ENCODE measurements at places on chromosomes 6 and 20. TPM values are rescaled to one million over a fixed set of nuclear protein-coding genes. Genes with fewer than 3 reads are reported as not detected.
A peak's percentile ranks its signal among the peaks of the same experiment; 100 is the strongest.

The NKAIN2 gene
- not detected for total RNA-seq

The IRF4 gene
- total RNA-seq: 0.76 TPM

The IL17F gene
- total RNA-seq: not detected

The VARS1 gene
- total RNA-seq: 39.5 TPM

The THBD gene
- total RNA-seq: 4.7 TPM

The POPDC3 gene
- total RNA-seq: 41.7 TPM

The SPATS1 gene
- not detected for total RNA-seq

- no peaks in the 10 kb centered on the region for H3K36me3 ChIP-seq
- DNase-seq: no peak
- H3K27me3 ChIP-seq: no peaks in the 10 kb centered on the region
- H3K4me3 ChIP-seq: no peak overlapping the region
- H3K4me1 ChIP-seq: no peaks in the 10 kb centered on the region
These were observed 405.7 kb downstream of the KIF16B start for GRCh38 chr20:16167423-16168130.

GRCh38 chr6:43800746-43801494 lies 30.9 kb downstream of the VEGFA start:
- no peak overlapping the region for H3K4me3 ChIP-seq
- DNase-seq: no peak
- no peaks in the 10 kb centered on the region for H3K27me3 ChIP-seq

DNA sequence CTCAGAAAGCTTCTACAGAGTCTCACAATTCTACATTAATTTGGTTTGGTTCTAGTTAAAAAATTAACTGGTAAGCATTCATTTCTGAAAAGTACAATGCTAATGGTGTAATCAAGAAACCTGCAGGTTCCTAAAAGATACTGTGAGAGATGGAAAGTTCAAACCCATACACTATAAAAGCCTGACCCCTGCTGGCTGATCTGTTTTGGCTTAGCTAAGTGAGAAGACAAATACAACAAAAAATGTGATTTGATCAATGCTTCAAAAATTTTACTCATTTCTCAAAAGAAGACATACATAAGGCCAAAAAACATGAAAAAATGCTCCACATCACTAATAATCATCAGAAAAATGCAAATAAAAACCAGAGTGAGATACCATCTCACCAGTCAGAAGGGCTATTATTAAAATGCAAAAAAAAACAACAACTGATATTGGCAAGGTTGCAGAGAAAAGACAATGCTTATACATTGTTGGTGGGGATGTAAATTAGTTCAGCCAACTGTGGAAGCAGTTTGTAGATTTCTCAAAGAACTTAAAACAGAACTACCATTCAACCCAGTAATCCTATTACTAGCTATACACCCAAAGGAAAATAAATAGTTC lies 102.8 kb downstream of the MOXD1 start:
- no peak overlapping the region for H3K27ac ChIP-seq
- DNase-seq: peak; percentile 38
- no peaks in the 10 kb centered on the region for H3K36me3 ChIP-seq
- no peak overlapping the region for H3K4me3 ChIP-seq
- no peaks in the 10 kb centered on the region for H3K4me1 ChIP-seq

GRCh38 chr20:55229451-55229850 lies 754.1 kb downstream of the DOK5 start:
- H3K27ac ChIP-seq: no peak overlapping the region
- H3K27me3 ChIP-seq: no peaks in the 10 kb centered on the region
- no peak overlapping the region for H3K4me3 ChIP-seq
- DNase-seq: no peak

GRCh38 chr6:68651011-68651985 lies 16.2 kb downstream of the ADGRB3 start:
- DNase-seq: no peak
- no peak overlapping the region for H3K27ac ChIP-seq
- H3K27me3 ChIP-seq: no peaks in the 10 kb centered on the region
- no peaks in the 10 kb centered on the region for H3K4me1 ChIP-seq
- no peaks in the 10 kb centered on the region for H3K36me3 ChIP-seq

DNA sequence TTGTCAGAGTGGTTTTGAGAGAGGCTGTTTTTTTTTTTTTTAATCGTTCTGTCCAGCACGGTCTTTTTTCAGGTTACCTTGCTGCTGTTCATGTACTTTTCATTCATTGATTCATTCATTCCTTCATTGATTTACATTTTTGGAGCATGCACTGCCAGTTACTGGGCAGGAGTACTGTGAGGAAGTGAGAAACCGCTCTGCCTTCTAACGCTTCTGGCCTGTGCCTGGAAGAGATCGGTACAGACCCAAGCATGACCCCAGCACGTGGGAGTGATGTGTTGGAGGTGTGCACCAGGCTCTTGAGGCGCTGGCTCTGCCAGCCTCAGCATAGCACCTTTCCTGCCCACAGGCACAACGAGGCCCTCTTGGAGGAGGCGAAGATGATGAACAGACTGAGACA lies 9.1 kb downstream of the RIPK1 start:
- peaks cover 61% of the 10 kb centered on the region for H3K36me3 ChIP-seq
- H3K4me3 ChIP-seq: no peak overlapping the region
- no peak overlapping the region for H3K27ac ChIP-seq
- H3K27me3 ChIP-seq: no peaks in the 10 kb centered on the region

Measured in SJSA1 (cell line).